Activated T-helper 1 cell treated with anti-CD3 and anti-CD28 coated beads, Interleukin-12 subunit alpha, Interleukin-12 subunit beta, Interleukin-2, Interleukin-4 antibody, amounts not matched to agents 30 ng/mL and 10 ng/mL and 1 ng/mL, durations not matched to agents 14 hours and 24 hours and 36 hours (primary cell): ENCODE measurements at places on chromosomes 16 and 17. TPM values are rescaled to one million over a fixed set of nuclear protein-coding genes. Genes with fewer than 3 reads are reported as not detected.

FBXL16 gene
- 6.3 and 7.6 TPM in 2 replicates for total RNA-seq

GRCh38 chr17:20226814-20227482 lies 217.8 kb downstream of the SPECC1 start:
- H3K27ac ChIP-seq = peak overlapping the region; percentile 31
- H3K4me1 ChIP-seq = peaks cover 18% of the 10 kb centered on the region
- DNase-seq = peak; percentile 74
- H3K27me3 ChIP-seq = peaks cover 2% of the 10 kb centered on the region
- no peaks in the 10 kb centered on the region for H3K36me3 ChIP-seq

GPR139 gene
- not detected in 2 replicates for total RNA-seq

- no peak overlapping the region for H3K27ac ChIP-seq
- no peak for DNase-seq
- no peaks in the 10 kb centered on the region for H3K27me3 ChIP-seq
- no peak overlapping the region for H3K4me3 ChIP-seq
These were observed 14.4 kb downstream of the MYBBP1A start for GRCh38 chr17:4540687-4541327.

GPR179 gene
- total RNA-seq = 0.03 TPM in 1 of 2 replicates, not detected in the other

PIPOX gene
- total RNA-seq = 1.8 and 2.1 TPM in 2 replicates
